ENCODE measurements at places on chromosomes 1 and 21. TPM values are rescaled to one million over a fixed set of nuclear protein-coding genes. Genes with fewer than 3 reads are reported as not detected.

CRNN gene
- not detected for total RNA-seq

BRINP3 gene
- total RNA-seq = not detected

SLC35D1 gene
- 6.5 TPM for total RNA-seq

LRRC71 gene
- not detected for total RNA-seq

HTR1D gene
- 9.1 TPM for total RNA-seq

HSD3B1 gene
- not detected for total RNA-seq

CD52 gene
- total RNA-seq = not detected

OR10Z1 gene
- not detected for total RNA-seq

NBPF14 gene
- total RNA-seq = 15.1 TPM

CFAP74 gene
- total RNA-seq = not detected

LRRC8D gene
- 22.2 TPM for total RNA-seq

CD48 gene
- not detected for total RNA-seq

S100B gene
- not detected for total RNA-seq

CCDC185 gene
- not detected for total RNA-seq

COL11A1 gene
- total RNA-seq = 0.10 TPM

TCHH gene
- total RNA-seq = under 0.01 TPM

C1orf185 gene
- not detected for total RNA-seq

FAM177B gene
- total RNA-seq = not detected

TEKT2 gene
- not detected for total RNA-seq

PROK1 gene
- total RNA-seq = not detected

DEPDC1 gene
- 55.3 TPM for total RNA-seq

GJA5 gene
- total RNA-seq = not detected

PLPP3 gene
- total RNA-seq = 10.4 TPM

VSIG8 gene
- total RNA-seq = 0.03 TPM

SPATA1 gene
- total RNA-seq = not detected

TPR gene
- total RNA-seq = 97.7 TPM

GBP3 gene
- total RNA-seq = 21.8 TPM

FAM110D gene
- 0.19 TPM for total RNA-seq

AMPD1 gene
- total RNA-seq = not detected

TFF3 gene
- not detected for total RNA-seq

MYBPH gene
- not detected for total RNA-seq

KCNC4 gene
- 1.6 TPM for total RNA-seq

FGR gene
- total RNA-seq = not detected

DR1 gene
- 95.6 TPM for total RNA-seq

PRKAA2 gene
- total RNA-seq = 2.4 TPM

SAMSN1 gene
- total RNA-seq = not detected

All from HT1080 (cell line).